Stimulated activated CD4-positive, alpha-beta T cell treated with anti-CD3 and anti-CD28 coated beads, Interleukin-1b, Interleukin-23, amount 100 ng/mL, for 24 hours (primary cell): ENCODE measurements at places on chromosomes 3 and 15.

DNA sequence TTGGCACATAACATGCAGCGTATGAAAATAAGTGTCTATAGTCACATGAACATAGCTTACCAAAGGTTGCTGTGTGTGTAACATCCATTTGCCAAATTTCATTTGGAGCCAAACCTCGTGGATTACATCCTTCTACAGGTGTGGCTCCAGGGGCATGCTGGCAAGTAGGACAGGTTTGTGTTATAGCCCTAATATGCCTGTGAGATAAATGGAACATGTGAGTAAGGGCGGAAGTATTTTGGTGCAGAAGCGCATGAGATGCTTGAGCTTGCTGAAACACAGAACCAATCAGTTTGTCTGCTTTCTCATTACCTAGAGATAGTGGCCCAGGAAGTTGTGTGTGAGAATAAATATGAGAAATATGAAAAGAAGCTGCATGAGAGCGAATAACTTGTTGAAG lies 21.8 kb upstream of the XCR1 start:
- no peak for DNase-seq

GRCh38 chr3:31250116-31250777 lies 282.5 kb upstream of the STT3B start:
- no peak for DNase-seq

- DNase-seq, result no peak
Observed at GRCh38 chr3:46778101-46778500, 60.4 kb upstream of the PRSS50 start.

GRCh38 chr3:29468187-29468586 lies 187.3 kb downstream of the RBMS3 start:
- DNase-seq, result no peak

DNA sequence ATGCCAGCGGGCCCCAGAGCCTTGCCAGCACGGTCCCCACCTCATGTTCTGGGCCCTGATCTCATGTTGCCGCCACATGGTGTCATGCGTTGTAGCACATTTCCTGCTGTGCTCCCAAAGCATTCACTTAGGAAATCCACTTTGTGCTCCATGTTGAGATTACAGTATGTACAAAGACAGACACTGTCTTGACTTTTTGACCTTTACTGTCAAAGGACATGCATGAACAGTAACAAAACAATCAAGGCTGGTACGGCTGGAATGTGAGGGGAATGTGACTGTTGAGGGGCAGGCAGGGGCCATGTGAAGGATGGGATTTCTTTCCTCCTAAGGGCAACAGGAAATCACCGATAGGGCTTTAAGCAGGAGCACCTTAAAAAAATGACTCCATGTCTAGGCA lies 53.3 kb upstream of the RPL32 start:
- DNase-seq, result no peak

DNA sequence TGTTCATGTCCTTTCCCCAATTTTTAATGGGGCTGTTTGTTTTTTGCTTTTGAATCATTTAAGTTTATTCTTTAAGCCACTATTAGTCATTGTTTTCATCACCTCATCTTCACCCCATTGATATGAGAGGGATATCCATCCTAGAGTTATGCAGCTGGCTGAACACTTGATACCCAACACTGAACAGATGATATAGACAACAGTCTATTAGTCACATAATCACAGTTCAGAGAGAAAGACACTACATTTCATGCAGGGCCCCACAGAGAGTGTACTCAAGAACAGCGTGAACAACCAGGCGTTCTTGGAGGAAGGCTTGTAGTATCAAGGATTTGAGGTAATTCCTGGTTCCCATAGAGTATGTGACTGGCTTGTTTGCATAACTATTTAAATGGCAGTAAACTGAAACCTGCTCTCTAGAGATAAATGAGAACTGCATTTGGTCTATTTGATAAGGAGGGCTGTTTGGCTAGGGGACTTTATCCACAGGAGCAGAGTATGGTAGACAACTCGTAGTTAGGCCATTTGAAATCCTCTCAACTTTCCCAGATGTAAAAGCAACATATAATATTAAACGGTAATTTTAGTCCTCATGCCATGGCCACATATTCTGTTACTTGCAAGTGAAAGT lies 618.7 kb downstream of the SI start:
- DNase-seq, result no peak

GRCh38 chr3:171871392-171872274 lies 28.5 kb downstream of the TMEM212 start:
- DNase-seq, result no peak

DNA sequence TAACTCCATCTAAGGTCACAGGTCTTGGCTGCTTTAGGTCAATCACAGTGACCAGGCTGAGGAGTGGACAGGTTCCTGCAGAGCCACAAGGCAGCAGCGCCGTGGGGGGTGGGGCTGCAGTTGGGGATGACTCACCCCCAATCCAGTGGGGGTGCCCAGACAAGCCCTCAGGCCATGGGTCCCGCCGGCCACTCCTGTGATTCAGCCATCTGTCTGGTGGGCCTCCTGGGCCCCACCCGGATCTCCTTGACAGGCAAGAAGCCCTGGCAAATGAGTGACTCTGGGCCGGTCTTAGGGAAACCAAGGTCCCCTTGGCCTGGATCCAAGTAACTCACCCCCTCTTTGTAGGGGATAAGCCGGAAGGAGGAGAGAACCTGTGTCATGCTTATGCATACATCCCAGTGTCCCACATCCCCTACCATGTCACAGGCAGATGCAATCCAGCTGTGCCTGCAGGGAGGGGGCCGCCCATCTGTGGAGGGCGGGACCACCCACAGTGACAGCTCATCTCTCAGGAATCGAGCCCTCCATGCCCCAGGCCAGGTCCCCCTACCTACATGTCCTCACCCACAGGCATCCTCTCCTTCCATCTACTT lies 495 bp upstream of the COL7A1 start:
- DNase-seq, result no peak

GRCh38 chr3:157669416-157669815 lies 166.2 kb upstream of the VEPH1 start:
- DNase-seq, result no peak

DNA sequence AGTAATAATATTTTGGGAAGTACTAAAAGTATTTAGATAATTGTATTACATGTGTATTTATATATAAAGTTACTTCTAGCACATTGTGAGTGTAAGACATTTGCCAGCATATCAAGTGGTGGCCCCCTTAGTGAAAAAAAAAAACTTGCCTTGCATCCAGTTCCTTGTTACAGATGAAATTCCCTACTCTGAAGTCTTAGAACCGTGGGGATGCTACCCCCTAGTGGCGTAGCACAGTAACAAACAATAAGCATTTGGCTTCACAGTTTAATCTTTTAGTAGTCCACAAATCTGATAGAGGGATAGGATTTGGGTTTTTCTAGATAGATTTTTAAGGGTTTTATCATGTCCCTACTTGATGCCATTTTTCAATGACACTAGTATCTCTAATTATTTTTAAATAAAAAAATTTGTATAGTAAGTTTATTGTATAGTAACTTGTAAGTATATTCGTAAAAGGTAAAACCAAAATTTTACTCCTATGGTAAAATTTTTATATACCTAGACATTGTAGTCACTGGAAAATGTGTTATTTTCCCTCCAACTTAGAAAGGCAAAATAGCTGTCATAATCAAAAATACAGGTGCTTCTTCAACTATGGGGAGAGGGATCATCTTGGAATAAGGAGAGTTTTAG lies 14.3 kb downstream of the SMC4 start:
- peak; percentile 39 for DNase-seq

GRCh38 chr3:27289769-27290413 lies 79.3 kb downstream of the NEK10 start:
- no peak for DNase-seq

DNA sequence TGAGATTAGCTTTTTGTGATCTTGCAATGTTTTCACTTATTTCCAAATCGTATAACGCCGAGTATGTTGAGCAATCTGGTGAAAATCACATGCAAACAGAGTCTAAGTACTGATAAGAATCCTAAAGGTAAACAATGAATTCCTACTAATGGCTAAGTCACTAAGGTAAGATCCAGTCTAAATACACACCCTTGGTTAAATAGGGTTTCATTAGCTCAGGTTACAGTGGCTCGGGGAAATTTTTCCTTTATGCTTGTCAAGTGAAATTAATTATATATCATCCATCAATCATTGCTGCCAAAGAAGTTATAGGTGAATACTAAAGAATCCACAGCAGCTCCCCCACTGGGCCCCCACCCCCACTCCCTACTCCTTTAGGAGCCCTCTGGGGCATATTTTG lies 139.3 kb downstream of the SOX2 start:
- DNase-seq, result no peak

- no peak for DNase-seq
Observed at GRCh38 chr15:45703670-45704328, 69.0 kb downstream of the SQOR start.

GRCh38 chr3:182469086-182469485 lies 324.2 kb upstream of the ATP11B start:
- no peak for DNase-seq

- DNase-seq, result no peak
Observed at GRCh38 chr3:14388201-14388600, 14.2 kb upstream of the SLC6A6 start.

DNA sequence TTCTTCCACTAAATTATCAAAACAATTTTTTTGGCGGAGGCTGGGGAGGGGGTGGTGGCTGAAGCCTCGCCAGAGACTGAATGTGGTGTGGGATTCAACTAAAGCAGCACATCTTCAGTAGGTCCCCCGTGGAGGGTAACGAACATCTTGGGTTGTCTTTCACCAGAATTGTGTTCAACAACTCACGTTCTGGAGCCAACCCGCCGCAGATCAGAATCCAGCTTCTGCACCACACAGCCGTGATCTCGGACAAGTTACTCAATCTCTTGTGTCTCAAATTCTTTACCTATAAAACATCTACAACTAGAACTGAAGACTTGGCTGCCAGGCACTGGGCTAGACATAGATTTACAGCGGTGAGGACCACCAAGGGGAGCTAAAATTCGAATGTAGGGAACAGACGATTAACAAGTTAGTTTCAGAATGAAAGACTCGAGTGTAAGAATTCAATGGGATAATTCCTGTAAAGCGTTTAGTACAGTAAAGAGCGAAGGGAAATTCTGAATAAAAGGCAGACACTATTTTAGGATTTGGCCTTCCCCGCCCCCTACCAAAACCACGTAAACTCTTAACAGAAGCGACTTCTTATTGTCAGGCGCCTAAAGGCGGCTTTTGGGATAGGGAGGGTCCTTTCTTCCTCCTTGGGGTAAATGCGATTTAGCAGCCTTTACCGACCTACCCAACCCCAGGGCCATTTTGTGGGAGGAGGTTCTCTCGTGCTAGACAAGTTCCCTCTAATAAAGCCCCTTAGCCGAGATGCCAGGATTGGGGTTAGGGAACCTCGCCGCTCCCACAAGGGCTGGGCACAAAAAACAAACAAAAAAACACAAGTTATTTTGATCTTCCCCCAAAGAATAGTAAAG lies 697 bp upstream of the RAB5A start:
- no peak for DNase-seq

DNA sequence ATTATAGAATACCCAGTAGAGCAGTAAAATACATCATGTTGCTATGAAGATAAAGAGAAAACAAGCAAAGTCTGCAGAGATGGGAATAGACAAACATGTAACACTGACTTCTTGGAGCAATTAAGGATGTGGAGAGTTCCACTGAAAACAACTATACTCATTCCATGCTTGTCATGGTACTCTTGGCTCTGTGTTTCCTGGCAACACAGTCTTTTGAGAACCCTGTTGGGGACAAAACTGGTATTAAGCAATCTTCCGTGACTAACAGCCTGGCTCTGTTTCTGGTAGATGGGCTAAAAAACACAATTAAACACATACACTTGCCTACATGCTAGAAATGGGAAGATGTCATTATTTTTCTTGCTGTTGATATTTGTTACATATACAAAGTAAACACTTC lies 1212.3 kb upstream of the GBE1 start:
- no peak for DNase-seq

DNA sequence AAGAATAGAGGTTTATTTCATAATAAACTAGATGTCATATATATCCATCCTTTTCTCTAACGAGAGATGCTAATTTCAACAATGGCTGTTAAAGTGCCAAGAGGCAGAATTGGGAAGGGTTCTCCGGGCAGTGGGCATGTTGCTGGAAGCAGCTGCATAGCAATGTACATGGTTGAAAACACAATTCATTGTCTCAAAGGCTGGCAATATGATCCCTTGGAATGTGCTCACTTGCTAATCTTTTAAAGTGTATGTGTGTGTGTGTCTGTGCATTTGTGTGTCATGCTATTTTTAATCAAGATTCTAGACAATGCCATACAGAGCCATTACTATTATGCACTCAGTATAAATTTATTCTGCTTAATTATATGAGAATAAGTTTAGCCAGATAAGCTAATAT lies 1020.3 kb downstream of the NAALADL2 start:
- no peak for DNase-seq

DNA sequence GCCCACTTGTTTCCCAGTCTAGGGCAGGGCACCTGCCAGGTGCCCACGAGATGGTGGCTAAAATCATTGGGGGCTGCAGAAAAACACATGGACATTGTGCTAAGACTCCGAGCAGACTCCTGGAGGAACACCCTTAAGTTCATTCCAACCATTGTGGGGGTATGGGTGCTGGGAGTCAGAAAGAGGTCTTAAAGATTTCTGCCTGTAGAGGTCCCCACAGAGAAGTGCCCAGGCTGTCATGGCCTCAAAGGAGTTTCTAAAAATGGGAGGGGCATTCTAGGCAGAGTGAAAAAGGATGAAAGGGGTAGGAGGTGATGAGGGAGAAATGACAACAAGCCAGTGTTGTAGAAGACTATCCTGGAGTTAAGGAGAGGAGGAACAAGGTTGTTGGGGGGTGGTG lies 17.1 kb downstream of the RBP1 start:
- DNase-seq, result no peak

DNA sequence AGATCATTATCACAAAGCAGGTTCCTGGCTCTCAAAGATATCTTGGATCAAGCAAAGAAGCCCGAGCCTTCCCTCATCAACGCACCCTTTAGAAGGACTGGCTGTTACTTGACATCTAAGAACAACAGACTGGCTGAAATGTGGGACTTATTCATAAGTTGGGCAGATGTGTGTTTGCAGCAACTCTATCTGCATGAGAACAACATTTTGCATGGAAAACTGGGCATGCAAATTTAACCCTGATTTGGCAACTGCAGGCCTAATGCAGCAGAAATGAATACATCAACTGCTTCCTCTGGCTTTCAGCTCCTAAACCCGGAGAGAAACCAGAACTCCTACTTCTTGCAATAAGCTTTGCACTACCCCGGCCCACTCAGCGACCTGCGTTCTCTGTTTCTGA lies 35.0 kb upstream of the FOXP1 start:
- DNase-seq, result no peak

GRCh38 chr3:32374788-32375595 lies 16.7 kb upstream of the CMTM7 start:
- DNase-seq, result peak; percentile 28

DNA sequence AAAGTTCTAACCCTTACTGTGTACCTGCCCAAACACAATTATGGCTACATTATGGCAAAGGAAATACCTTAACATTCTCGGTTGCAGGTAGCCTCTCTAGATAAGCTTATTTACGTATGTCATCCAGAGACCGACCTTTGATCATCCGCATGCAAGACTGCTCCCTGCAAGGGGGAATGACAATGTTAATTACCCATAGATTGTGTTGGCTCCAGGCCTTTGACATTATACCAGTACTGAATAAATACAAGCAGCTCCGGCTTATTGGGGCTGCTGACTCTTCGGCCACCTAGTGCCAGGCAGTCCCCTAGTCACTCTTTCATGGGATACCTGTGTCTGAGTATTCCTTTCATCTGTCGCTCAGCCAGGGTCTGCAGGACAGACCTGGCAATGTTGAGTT lies 223.5 kb downstream of the DTWD1 start:
- DNase-seq, result no peak
